ENCODE measurements at places on chromosomes 11 and 22.

DNA sequence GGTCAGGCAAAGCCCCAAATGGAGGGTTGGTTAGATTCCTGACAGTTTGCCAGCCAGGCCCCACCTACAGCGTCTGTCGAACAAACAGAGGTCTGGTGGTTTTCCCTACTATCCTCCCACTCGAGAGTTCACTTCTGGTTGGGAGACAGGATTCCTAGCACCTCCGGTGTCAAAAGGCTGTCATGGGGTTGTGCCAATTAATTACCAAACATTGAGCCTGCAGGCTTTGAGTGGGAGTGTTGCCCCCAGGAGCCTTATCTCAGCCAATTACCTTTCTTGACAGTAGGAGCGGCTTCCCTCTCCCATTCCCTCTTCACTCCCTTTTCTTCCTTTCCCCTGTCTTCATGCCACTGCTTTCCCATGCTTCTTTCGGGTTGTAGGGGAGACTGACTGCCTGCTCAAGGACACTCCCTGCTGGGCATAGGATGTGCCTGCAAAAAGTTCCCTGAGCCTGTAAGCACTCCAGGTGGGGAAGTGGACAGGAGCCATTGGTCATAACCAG lies 4.7 kb upstream of the TTC36 start:
- DNase-seq, result no peak

DNA sequence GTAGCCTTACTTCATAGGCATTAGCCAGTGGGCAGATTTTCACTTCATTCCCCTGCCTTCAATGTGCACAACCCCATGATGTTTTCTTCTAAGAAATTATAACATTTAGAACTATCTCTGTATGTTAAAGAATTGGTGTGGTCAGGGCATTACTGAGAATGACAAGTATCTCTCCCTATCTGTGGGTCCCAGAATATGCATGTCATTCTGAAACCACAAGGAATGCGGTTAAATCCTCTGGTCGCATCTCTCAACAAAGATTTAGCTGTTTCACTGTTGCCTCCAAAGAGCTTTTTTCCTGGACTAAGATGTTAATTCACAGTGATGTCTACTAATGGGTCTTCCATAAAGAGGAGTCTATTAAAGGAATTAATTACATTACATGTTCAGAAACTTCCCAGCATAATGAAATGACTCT lies 62.7 kb downstream of the LIF start:
- DNase-seq, result no peak

- DNase-seq, result no peak
These were observed 9.2 kb upstream of the IFITM3 start for GRCh38 chr11:329886-330253.

DNA sequence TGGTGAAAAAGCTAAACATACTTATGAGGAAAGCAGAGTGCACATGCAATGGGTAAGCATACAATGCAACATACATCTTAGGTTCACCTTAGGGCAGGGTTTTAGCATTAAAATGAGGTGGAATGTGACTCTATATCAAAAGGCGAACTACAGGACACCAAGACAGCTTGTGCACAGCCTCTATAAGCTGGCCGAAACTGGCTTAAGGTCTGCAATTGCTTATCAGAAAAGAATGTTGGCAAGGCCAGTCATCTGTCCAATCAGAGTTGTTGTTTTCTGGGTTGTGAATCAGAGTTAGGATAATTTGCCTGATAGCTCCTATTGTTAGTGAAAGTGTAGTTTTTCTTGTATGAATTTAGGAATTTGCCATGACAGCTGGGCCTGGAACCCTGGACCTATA lies 76.5 kb downstream of the LRRC4C start:
- no peak for DNase-seq

DNA sequence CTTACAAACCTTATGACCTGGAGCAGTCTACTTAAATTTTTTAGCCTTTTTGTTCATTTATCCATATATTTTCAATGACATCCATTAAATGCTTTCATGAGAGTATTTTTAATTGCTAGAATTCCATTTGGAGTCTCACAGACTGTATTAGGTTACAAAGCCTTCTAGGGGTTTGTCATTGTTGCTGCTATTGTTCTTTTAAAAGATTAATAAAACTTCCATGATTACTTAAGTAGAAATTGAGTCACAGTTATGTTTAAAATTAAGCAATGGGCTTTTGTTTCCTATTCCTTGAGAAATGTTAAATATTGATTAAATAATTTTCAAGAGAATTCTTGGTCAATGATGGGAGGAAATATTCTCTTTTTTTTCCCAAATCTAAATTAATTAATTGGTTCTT lies 1408.4 kb upstream of the RAG2 start:
- no peak for DNase-seq

GRCh38 chr11:34190192-34191139 lies 85.0 kb downstream of the NAT10 start:
- DNase-seq, result no peak

DNA sequence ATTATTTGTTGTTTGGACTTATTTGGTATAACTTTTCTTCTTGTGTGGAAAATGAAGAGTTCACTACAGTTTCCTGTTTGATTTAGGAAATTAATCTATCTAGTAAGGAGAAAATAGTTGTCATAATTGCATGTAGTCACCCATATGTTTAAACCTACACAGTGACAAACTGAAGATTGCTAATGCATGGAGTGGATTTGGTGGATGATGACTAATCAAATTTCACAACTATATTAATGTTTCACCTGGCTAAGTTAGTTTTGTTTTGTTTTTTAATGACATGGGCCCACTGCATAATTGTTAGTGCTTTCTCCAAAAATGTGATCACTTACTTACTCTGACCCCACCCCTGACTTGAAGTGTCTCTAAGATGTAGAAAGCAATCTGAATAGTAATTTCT lies 170.6 kb downstream of the DYNC2H1 start:
- DNase-seq, result no peak

Data from SIG-M5 (cell line).